NCI-H2081 (cell line): ENCODE measurements at places on chromosomes 5 and 9.

- DNase-seq: peak; percentile 82
Measured at GRCh38 chr5:141747152-141748141, 65.4 kb upstream of the ARAP3 start.

GRCh38 chr9:12539580-12539975 is 153.6 kb upstream of the TYRP1 start:
- DNase-seq: no peak

DNA sequence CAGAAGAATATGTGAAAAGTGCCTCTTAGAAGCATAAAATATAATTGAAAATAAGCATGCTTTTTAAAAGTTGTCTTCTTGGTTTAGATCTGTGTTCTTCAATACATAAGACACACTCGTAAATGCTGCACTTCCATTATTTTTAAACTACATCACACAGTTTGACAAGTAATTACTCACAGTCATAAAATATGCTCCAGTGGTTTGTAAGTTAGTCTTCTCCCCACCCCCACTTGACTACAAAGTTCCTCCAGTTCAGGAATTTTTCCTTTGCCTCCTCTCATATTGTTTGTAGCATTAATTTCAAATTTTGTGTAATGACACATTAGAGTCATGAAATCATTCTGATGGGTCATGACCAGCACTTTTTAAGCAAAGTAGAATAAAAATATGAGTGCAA is 60.3 kb upstream of the PTGER4 start:
- DNase-seq: no peak

GRCh38 chr9:7117676-7118561 is 360.1 kb downstream of the KDM4C start:
- peak; percentile 21 for DNase-seq

- DNase-seq: no peak
Measured at GRCh38 chr5:4523038-4523437, 617.1 kb upstream of the ADAMTS16 start.

DNA sequence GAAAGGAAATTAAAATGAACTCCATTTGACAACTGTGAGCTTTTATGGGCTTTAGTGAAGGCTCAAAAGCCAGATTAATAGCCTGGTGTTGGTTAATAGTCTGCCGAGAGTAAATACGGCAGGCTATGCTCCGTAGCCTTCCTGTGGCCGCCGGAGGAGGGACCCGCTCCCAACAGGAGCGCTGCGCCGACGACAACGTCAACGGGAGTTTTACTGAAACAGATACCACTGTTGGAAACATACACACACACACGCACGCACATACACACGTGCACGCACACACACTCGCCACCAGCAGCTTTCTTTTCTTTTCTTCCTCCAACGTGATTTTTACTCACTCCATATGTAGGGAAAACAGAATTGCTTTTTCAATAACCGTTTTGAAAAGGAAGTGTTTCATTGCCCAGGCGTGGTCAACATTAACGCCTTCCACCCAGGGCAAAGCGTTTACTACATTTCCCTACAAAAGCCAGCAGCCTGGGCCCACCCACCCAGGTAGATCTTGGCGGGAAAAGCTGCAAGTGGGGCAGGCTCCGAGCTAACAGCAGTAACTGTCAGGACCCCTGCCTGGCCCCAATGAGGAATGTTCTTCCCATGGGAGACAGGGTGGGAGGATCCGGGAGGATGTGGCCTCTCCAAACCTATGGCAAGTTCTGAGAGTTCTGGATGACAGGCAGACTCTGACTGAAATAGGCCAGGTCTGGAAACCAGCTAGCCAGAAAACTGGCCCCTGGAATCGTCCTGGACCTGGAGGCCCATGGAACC is 72.3 kb downstream of the PAX5 start:
- peak; percentile 46 for DNase-seq

GRCh38 chr5:73917433-73917832 is 291.4 kb downstream of the ARHGEF28 start:
- peak; percentile 80 for DNase-seq

- DNase-seq: no peak
Measured at GRCh38 chr5:147398860-147399259, 111.0 kb downstream of the DPYSL3 start.

- DNase-seq: no peak
Measured at GRCh38 chr5:83789371-83789770, 68.7 kb upstream of the HAPLN1 start.

- peak; percentile 28 for DNase-seq
Measured at GRCh38 chr5:95846554-95847260, 24.2 kb upstream of the GLRX start.

GRCh38 chr9:127397646-127398274 is 791 bp downstream of the SLC2A8 start:
- DNase-seq: no peak

- DNase-seq: peak; percentile 92
Measured at GRCh38 chr5:176739461-176740051, 70.8 kb upstream of the UNC5A start.

DNA sequence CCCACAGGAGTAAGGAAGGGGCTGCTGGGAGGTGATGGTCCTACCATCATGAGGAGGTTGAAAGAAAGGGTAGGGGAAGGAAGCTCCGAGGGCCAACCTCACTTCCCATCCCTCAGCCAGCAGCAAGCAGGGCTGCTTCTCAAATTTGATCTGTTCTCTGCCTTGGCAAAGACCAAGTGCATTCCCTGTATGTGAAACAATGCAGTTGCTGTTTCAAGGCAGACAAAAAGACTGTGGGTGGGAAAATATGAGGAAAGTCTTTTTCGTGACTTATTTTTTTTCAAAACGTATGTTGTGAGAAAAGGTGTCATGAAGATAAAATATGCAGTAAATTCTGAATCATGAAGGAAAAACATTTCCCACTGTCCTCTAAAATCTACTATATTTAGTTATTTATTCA is 165.9 kb downstream of the ARSB start:
- DNase-seq: no peak

DNA sequence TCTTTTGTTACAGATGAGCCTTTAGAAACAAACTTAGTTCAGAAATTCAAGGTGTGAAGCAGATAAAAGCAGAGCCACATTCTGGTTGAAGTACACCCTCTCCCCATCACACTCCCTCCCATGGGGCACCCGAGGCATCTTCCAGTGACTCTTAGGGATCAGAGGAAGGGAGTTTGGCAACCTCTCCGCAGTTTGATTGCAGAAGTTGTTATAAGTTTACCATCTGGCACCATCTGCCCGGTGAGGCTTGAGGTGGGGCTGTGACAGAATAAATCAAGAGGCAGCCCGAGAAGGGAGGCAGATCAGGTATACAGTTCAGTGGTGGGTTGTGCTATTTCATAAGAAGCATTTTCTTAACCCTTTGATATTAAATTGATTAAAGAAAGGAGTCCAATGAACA is 458.6 kb upstream of the CLINT1 start:
- DNase-seq: no peak

GRCh38 chr9:35798658-35799374 is 7.4 kb downstream of the NPR2 start:
- no peak for DNase-seq
